ENCODE measurements at places on chromosomes 1 and 21.

- DNase-seq = no peak
These were observed 88.3 kb downstream of the ABCA4 start for GRCh38 chr1:94032637-94033036.

GRCh38 chr1:219812491-219813203 is 115.7 kb downstream of the SLC30A10 start:
- DNase-seq = no peak

GRCh38 chr1:206800411-206800810 is 28.1 kb upstream of the IL10 start:
- DNase-seq = no peak

DNA sequence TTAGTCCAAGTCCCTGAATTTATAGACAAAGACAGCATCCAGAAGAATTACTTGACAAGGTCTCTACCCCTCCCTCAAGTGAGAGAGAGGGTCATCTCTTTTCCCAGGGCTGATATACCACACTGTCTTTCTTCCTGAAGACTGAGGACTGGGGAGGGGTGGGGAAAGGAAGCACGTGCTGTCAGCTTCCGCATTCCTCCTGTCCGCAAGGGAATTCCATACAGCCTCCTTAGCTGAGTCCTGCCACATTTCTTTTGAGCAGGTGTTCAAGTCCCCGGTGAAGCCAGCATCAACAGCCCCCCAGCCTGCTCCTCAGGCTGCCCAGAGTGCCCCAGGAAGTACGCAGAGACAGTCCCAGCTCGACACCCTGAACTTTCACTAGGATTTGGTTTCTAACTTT is 34.2 kb downstream of the PCAT6 start:
- DNase-seq = no peak

DNA sequence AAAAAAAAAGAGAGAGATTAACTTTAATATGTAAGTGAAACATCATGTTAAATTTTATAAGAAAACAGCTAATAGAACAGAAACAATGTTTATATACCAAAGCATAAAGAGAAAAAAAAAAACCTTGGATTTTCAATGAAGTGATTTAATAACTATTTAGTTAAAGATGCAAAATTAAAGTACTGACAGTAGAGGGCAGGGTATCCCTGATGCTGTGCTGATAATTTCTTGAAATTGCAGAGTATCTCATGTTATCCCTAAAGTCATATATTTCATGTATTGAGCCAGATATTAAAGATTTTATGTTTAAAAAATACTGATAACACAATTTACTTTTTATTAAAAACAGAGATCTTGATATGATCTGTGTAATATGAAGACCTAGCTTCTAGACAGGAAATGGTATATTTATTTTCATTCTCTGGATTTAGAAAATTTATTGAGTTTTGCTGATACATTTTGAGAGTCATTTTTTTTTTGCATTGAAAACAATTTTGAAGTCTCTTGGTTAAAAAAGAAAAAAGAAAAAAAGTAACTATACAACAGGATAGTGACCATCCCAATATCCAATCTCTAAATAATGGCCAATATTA is 273.2 kb downstream of the USP25 start:
- DNase-seq = no peak

DNA sequence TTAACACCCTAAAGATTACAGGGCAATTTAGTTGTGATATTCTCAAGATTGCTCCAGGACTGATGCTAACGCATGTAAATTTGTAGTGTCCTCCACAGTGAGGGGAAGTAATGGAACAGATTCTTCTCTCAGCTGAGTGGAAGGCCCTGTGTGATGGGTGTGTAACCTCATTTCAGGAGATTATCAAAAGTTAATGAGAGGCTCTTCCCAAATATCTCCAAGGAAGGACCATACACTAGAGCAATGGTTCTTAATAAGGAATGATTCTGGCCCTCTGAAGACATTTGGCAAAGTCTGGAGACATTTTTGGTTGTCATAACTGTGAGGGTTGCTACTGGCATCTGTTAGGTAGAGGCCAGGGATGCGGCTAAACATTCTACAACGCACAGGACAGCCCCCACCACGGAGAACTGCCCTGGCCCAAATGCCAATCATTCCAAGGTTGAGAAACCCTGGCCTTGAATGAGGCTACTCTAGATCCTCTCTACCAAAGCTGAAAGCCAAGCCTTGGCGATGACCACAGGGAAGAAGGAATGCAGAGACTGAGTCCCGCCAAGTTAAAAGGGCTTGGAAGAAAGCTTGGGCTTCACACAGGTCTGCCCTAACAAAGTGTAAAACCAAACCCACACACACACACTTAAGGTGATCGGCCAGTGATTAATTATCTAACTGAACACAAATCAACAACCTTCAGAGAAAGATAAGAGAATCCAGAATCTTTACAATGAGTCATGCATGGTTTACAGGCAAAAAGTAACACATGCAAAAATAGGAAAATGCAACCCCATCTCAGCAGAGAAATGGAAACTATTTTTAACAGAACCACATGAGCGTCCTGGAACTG is 135.8 kb downstream of the SYF2 start:
- no peak for DNase-seq

Measured in stimulated activated CD8-positive, alpha-beta memory T cell treated with anti-CD3 and anti-CD28 coated beads, Interleukin-2, amount 100 ng/mL, for 48 hours (primary cell).